ENCODE measurements at places on chromosomes 1 and 21.

DNA sequence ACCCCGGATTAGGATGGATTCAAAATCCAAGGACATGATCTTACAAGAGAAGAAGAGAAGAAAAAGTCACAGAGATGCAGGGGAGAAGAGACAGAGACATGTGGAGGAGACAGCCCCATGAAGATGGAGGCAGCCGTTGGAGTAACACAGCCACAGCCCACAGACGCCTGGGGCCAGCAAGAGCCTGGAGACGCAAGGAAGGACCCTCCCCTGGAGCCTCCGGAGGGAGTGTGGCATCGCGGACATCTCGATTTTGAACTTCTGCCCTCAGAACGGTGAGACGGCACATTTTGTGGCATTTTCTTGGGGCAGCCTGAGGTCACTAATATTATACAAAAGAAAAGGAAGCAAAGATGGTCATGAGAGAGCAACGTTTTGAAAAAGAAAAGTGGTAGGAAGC, 28.8 kb downstream of the ABCG1 start:
- no peak for DNase-seq

DNA sequence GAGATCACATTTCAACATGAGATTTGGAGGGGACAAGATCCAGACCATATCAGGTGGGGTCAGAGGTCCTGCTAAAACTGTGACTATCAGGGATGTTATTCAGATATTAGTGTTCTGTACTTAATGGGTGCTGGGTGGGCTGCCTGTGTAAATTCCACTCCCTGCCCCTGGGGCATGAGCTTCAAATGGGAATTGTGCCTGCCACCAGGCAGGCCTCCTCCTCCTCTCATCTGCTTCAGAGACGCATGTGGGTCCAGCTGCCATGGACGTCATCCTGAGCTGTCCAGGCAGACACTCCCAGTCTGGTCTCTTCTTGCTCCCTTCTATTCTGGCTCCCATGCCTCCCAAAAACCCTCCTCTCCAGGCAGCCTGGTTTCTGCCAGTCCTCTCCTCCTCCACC, 10.4 kb downstream of the QSOX1 start:
- DNase-seq = no peak

DNA sequence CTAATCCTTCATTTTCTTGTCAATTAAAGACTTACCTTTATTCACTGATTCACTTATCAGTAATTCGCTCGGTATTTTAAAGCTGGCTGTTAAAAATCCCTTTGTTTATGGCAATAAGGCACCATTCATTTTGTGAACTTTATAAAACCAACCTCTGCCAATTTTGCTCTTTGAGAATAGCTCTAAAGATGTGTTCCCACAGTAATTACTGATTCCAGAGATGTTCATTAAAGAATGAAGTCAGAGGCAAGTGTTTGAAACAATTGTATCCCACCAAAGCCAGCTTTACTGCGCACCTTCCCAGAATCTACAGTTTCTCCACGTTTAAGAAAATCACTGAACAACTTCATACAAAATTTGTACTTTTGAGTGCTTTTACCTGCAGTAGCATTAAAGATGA, 424.5 kb downstream of the USP25 start:
- DNase-seq = no peak

- DNase-seq = no peak
These were observed 88.2 kb downstream of the PSMG1 start for GRCh38 chr21:39094847-39095579.

DNA sequence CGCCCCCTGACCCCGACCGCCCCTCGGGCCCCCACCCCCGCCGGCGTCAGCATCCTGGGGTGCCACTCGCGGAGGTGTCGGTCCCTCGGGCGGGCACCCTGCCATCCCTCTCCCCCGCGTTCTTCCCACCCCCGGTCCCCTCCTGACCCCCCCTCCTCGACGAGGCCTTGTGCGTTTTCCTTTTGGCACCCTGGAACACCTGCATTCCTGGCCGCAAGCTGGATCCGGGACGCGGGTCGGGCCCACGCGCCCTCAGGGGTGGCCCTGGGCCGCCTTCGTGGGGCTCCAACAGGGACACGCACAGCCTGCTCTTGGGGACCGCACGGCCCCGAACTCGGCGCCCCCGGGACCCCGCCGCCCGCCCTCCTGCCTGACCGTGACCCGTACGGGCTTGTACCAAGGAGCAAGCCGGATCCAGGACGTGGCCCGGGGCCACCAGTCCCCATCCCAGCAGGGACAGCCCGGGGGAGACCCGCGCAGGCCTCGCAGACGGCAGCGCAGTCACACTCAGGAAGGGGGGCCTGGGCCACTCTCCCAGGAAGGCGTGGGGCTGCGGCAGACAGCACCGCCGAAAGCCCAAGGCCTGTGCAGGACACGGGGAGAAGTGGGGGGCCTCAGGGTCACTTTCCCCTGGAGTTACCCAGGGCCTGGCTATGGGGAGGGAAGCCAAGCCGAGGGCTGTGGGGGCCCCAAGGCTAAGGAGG, 579 bp upstream of the SLC19A1 start:
- peak; percentile 21 for DNase-seq

DNA sequence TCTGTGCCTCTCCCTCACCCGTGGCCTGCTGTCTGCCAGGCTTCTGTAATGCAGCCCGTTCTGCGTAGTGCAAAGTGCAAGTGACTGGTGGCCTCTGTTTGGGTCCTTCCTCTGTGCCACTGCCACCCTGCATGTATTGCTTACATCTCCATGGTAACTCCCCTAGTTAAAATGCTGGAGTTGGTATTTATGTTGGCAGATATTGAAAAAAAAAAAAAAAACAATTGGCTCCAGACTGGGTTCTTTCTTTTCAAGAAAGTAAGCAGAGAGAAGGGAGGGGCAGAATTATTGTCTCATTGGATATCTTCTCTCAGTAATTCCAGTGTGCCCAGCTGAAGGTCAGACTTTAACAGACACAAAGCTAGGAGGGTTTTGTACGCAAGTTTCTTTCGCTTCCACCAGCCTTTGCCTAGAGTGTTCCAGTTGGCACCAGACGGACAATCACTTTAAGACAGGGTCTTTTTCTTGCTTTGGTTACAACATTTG, 242.3 kb downstream of the PBX1 start:
- no peak for DNase-seq

DNA sequence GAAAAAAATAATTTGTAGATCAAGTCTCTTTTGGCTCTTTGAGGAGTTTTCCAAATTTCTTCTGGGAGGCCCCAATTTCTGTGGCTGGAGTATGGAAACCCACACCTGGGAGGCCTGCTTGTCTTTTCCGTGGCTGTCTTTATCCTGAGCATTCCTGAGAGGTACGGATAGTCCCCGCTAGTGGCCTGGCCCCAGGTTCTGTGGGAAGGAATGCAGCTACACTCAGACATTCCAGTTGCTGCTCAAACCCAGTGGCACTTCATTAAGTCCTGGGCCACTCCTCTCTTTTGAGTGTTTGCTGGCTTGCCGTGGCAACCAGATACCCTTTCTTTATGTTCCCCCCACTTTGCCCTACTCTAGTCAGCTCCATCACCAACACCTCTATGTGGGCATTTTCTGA, 310.4 kb downstream of the ASTN1 start:
- DNase-seq = no peak

GRCh38 chr1:27144049-27144748, 10.7 kb downstream of the SLC9A1 start:
- DNase-seq = no peak

DNA sequence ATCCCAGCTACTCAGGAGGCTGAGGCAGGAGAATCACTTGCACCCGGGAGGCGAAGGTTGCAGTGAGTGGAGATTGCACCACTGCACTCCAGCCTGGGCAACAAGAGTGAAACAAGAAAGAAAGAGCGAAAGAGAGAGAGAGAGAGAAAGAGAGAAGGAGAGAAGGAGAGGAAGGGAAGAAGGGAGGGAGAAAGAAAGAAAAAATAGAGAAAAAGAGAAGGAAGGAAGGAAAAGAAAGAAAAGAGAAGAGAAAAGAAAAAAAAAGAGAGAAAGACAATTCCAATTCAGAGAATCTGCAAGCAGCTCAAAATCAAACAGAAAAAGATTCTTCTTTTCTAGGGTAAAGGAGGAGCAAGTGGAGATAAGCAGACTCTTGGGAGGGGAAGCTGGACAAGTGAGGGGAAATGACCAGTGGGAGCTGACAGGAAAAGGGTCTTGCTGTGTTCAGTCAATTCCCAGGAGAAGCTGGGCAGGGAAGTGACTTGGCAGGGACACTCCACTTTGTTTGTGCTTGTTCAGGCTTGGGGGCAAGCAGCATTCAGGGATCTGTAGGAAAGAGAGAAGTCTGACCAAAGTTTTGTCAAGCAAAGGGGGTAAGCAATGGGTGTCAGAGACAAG, 3.6 kb upstream of the CAPN2 start:
- no peak for DNase-seq

- no peak for DNase-seq
These were observed 52.1 kb downstream of the PGM1 start for GRCh38 chr1:63645317-63645716.

DNA sequence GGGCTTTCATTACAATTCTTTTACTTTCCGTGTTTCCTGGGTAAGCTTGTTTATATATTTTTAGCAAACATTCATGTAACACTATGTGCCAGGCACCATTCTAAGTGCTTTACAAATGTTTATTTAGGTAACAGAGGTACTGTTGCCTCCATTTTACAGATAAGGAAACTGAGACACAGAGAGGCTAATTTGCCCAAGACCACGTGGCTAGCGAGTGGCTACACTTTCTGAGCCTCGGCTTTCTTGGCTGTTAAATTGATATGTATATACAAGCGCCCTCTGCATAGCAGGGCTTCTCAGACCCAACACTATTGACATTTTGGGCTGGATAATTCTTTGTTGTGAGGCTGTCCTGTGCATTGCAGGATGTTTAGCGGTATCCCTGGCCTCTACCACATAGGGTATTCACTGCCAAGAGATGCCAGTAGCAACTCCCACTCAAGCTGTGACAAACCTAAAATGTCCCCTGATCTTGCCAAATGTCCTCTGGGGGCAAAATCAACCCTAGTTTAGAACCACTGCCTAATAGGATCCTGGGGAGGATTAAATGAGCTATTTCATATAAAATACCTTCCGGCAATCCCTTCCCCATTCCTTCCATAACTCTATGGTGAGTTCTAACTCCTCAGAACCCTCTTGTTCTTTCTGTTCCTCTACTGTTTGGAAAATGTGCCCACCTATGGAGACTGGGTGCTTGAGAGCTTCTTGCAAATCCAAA, 17.2 kb upstream of the ID3 start:
- DNase-seq = no peak

DNA sequence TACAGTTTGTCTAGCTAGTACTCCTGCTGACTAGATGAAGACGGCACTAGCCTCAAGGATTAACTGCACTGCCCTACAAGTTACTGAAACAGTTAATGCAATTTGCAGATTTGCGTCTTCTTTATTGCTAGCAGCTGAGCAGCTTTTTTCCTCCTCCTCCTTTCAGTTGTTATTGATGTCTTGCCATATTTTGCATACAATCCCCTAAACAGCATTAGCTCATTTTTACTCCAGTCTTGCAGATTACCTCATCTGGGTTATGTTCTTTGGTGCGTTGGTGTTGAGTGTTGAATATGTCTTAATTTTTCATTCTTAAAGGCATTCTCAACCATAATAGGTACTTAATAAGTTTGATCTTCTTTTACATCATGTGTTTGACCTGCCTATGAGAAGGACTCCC, 363.4 kb upstream of the LYPLAL1 start:
- DNase-seq = no peak

- DNase-seq = no peak
These were observed 415.5 kb downstream of the NUF2 start for GRCh38 chr1:163737261-163737660.

- DNase-seq = no peak
These were observed 173.0 kb downstream of the ADGRL4 start for GRCh38 chr1:78833491-78833890.

- no peak for DNase-seq
These were observed 75.3 kb downstream of the FOXJ3 start for GRCh38 chr1:42259739-42260064.

- DNase-seq = no peak
These were observed 3.7 kb downstream of the RRP1B start for GRCh38 chr21:43663033-43663432.

DNA sequence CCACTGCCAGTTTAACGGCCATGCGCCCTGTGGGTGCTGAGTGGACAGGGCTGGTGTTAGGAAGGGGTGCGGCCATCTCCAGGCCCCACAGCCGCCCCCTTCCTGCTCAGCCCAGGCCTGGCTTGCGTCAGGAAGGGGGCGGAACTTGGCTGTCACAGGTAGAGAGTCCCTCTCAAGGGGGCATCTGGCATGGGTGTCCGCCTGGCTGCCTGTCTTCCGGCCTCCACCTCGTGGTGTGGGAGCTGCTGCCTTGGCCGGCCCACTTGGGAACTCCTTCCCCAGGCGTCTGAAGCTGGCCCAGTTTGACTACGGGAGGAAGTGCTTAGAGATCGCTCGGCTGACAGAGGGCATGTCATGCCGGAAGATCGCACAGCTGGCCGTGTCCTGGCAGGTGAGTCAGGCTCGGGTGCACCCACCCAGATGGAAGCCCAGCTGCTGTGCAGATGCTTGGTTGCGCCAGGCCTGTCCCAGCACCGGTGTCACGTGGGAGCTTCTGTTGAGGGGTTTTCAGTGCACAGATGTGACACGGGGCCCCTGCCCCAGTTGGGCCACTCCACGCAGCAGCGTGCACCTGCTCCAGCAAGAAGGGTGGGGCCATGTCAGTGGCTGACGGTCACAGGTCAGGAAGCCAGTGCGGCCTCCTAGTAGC, 9.1 kb upstream of the ATAD3B start:
- DNase-seq = peak; percentile 27

DNA sequence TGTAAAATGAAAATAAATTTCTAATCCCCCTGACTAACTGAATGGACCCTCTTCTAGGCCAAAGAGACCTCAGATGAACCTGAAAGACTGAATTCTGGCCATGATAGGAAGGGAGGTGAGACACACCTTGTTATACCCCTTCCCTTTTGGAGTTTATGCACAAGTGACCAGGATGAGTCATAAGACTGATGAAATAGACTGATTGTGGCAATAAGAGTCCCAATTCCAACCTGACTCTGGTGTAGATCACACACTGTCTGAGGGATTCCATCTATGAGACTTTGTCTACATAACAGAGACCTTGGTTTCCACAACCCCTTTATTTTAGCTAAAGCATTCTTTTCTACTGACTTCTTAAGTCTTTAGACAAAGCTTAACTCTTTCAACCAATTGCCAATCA, 13.5 kb upstream of the OR2G2 start:
- DNase-seq = no peak

DNA sequence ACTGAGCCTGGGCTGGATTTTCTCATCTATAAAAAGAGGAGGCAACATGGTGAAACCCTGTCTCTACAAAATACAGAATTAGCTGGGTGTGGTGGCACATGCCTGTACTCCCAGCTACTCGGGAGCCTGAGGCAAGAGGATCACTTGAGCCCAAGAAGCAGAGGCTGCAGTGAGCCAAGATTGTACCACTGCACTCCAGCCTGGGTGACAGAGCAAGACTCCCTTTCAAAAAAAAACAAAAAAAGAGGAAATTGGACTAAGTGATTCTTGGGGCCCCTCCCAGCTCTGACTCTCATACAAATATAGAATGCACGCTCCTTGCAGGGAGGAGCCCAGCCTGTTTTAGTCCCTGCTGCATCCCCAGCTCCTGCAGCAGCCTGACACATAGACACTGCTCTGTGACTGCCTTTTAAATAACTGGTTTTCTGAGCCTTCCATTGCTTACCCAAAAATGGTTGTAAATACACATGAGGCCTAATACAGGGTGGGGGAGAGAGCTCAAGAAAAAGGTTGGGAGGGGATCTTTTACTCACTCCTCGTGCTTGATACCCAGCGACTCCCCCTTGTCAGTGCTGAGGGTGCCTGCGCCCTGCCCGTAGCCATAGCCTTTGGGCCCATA, 17.2 kb downstream of the CSRP1 start:
- DNase-seq = no peak

GRCh38 chr1:21773585-21773984, 9.4 kb downstream of the USP48 start:
- no peak for DNase-seq

Measured in omental fat pad (tissue), 4 donors.